ENCODE measurements at places on chromosomes 1 and 21.

DNA sequence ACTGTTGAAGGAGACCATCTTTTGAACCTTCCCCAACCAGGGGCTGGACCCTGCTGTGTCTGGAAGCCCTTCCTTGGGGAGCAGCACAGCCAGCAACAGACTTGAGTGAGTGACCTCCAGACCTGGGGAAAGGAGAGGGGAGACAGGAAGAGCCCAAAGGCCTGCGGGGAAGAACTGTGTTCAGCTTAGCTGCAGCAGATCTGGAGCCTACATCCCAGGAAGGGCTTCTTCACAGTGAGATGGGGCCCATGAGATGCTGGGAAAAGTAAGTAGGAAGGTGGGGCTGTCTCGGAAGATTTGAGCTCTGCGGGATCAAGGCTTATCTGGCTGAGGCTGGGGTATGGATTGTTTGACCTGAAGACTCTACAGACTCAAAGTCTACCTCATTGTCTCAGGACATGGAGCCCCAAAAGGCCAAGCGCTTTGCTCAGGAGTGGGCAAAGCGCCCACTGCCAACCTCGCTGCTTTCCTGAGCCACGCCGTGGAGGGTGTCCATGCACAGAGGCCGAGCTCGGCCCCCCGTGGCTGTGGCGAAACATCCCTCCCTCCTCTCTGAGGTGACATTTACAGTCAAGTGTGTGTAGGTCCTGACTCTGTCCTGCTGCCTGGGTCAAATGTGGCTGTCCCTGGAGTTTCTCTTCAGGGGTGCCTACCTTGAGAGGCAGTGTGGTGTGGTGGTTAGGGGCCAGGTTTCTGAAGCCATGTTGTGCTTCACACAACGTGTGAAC, 24.5 kb downstream of the SPOCD1 start:
- no peak for DNase-seq

DNA sequence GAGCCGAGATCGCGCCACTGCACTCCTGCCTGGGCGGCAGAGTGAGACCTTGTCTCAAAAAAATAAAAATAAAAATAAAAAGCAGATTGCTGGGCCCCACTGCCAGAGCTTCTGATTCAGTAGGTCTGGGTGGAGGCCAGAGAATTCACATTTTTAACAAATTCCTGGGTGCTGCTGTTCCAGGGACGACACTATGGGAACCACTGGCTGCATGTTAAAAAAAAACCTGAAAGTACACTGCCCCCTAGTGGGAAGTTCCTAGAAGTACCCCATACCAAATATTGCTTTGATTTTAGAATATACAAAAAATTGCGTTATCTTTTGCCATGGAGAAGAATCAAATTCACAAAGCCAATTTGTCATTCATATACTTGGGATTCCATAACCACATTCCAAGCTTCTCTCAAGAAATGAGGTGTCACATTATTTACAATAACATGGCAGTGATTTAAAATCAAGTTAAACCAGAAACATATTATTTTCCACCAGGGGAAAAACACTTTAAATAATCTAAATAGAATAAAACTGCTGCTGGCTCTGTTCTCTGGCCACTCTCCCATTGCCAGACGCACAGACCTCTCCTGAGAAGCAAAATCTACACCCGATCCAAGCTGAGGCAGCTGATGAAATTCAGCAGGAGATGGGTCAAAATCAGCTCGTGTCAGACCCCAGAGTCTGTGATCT, 27.4 kb downstream of the SYF2 start:
- DNase-seq, result peak; percentile 60

DNA sequence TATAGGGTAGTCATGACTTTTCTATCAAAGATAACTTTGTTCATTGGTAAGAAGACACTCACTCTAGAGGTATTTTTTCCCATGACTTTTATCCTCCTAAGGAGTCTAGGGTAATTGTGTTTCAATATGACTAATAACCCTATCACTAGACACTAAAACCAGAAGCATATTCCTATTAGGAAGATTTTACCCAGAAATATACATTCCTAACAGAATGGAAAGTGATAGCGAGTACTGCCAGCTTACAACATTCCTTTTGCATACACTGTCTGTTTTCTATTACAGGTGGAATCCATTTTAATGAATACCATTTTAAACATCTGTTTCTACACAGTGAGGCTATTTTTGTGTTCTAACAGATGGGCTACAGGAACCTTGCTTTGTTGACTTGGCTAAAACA, 31.4 kb upstream of the C1orf185 start:
- no peak for DNase-seq

- peak; percentile 58 for DNase-seq
These were observed 874.4 kb downstream of the KCNT2 start for GRCh38 chr1:195733826-195734225.

DNA sequence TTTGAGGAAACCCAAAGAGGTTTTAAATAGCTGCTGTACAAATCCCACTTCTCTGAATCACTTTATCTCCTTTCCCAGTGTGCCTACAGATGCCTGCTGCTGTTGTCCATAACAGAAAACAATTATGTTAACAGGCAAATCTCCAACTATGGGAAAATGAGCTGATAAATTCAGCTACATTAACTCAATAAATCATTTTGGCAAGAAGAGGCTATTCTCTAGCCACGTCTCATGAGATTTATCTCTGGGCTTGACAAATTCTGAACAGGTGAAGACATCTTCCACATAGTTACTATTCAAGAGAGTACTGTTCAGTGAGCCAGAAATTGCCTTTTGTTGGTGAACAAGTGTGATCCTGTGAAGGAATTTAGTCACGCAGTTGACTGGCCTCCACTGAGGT, 327.1 kb upstream of the FMN2 start:
- DNase-seq, result no peak

DNA sequence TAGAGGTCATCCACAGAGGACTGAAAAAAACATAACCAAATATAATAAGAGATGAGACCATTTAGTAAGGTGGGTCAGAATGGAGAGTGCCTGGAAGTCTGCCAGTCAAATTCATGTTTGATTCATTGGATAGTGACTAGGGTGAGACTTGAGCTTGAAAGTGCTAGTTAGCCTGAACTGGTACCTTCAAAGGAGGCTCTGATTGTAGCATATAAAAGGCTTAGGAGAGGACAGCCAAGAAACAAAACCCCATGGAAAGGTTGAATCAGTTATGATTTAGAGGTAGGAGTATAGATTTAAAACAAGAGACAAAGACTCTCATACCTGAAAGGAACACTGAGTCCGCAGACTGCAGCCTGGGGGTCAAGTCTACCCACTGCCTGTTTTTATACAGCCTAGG, 44.4 kb upstream of the LRRC8C start:
- no peak for DNase-seq

DNA sequence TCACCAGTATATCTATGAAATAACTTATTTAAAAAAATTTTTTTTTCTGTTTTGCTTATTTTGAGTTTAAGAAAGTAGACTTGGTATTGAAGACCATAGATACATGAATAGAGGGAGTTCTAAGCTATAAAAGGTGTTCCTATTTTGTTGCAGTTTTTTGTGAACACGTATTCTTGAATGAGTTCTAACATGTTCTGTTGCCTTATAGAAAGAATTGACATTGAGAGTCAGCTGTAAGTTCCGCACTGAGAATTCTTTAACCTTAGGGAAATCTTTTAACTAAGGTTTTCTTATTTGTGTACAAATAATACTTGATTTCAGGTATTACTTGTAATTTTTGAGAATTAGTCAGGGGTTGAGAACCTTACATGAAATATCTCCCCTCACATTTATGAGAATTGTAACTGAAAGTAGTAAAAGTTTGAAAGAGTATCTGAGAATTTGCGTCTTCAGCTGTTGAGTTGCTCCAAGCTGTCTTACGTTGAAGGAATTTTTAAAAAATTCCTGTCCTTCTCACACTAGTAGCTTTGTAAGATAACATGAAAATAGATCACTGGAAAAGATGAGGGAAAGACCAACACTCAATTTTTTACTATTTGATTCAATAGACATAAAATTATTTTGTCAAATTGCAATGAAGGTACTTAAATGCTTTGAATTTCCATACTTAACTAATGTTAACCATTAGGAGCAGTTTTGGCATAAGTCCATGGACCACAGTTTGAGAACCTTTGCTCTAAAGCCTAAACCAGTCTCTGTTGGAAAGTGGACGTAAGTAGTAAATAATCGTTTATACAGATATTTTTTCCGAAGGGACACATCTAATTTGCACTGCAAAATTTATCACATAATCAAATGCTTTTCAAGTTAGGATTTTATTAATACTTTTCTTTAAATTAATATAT, 3.8 kb downstream of the DR1 start:
- peak; percentile 17 for DNase-seq

DNA sequence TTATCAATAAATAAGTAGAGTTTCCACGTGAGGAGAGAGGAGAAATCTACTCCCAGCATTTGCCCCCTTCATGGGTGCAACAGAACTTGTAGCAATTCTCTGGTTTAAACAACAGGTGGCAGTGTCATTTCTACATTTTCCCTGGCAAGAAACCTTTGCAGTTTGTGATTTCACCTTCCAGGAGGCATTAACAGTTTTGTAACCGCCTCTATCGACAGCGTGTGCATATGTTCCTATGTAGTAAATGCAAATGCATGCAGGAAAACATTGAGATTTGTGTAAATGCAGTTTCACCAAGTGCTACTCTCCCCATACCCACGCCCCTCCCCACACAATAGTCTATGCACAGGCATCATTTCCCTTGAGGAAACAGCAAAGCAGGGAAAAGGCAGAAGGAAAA, 494.7 kb downstream of the SMYD3 start:
- DNase-seq, result peak; percentile 60

- no peak for DNase-seq
These were observed 256.9 kb upstream of the DPYD start for GRCh38 chr1:98177751-98178150.

DNA sequence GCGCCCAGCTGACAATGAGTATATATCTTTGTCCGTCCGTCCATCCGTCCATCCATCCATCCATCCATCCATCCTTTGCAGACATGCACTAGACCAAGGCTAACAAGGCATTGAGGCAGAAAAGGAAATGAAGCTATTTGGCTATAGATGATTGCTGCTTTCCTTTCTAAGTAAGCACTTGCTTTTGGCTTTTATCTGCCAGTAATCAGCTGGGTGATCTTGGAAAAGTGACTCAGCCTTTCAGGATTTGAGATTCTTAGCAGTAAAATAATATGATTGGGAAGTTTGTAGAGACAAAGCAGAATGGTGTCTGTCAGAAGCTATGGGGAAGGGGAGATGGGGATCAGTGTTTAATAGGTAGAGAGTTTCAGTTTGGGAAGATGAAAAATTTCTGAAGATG, 22.7 kb downstream of the ZFYVE9 start:
- DNase-seq, result no peak

DNA sequence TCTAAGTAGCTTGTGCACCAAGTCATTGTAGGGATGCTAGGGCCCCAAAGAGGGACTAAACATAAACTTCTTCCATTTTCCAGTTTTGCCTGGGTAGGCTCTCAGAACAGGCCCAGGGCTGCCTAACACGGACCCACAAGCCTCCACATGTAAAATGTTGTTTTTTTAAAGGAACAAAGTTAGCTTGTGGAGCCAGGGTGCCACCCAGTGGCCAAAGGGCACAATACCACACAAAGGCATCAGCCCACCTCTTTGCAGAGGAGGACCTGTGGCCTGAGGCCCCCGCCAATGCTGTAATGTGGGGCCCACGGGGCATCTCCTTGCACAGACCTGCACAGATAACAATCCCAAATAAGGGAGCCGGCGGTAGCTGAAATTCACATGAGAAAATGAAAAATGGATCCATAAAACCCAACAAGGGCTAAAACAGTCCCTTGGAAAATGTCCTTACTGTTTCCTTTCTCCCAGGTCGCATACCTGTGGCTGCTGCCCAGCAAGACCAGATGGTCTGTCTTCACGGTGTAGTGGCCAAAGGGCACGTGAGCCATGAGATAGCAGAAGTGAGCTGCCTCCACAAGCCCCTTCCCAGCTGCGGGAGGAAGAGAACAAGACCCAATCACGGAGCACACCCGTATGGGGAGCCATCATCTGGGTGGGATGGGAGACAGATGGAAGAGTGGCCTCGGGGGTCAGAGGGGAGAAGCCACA, 23.8 kb downstream of the SEC16B start:
- peak; percentile 88 for DNase-seq

DNA sequence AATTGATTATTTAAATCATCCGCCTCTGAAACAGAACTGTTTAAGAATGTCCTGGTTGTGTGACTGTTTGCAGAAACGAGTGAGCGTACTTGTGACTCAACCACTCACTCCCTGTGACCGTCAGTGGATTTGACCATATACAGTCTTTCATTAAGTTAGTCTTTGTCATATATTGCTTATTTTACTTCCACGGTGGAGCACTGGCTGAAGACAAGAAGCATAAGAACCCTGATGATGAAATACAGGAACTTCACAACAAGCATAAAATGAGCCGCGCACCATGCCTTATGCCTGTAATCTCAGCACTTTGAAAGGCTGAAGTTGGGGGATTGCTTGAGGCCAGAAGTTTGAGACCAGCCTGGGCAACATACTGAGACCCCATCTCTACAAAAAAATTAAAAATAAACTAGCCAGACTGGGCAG, 194.0 kb downstream of the TOMM20 start:
- DNase-seq, result no peak

DNA sequence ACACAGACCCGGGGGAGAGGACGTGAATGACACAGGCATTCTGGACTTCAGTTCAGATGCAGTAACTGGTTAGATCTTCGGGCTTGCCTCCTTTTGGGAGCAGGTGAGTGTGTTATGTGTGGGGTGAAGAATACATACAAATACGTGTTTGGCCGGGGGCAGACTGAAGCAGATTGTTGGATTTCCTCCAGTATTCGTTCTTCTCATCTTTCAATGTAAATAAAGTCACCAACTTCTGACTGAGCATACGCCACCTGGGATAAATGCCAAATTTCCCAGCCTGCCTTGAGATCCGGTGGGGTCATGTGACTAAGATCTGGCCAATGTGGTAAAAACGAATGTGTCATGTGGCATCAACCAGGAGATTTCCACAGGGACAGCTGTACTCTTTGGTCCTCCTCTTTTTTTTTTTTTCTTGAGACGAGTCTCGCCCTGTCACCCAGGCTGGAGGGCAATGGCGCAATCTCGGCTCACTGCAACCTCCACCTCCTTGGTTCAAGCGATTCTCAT, 189.8 kb downstream of the RGS7 start:
- no peak for DNase-seq

DNA sequence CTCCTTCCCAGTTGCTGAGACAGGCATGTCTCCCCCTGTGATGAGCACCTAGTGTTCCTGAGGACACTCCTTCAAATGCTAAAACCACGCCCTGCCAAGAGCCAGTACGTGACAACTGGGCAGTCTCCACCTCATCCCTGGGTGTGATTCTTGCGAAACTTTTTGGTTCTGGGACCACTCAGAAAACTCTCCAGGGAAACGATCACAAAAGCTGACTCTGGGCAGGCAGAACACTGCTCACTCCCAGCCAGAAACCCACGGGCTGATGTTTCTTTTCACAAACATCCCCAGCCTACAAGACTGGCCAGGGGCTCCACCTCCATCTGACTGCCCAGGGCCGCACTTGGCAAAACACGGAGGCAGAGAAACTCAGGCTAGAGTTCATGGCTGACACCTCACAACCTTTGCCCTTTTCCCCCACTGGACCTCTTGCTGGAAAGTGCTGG, 24.4 kb downstream of the DHRS3 start:
- no peak for DNase-seq
